ENCODE measurements at places on chromosomes 6 and 20.

GRCh38 chr20:7094438-7094997 is 327.0 kb downstream of the BMP2 start:
- no peak for DNase-seq

DNA sequence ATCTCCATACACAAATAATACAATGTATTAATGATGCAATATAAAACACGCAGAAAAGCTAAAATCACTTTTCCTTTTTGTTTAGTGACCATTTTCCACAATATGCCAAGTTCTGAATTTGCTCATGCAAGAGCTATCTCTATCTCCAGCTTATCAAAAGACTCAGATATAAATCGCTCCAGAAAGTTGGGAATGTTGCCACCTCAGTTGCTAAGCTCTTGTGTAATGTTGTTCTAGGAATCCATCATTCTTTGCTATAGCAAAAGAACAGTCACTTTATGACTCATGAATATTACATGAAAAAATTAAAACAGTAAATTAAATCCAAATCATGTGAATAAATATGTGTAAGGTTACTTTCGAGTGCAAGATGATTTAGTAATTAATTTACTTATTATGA is 8.7 kb downstream of the PLAGL1 start:
- no peak for DNase-seq

- no peak for DNase-seq
Measured at GRCh38 chr6:21000331-21000801, 466.1 kb downstream of the CDKAL1 start.

- DNase-seq = no peak
Measured at GRCh38 chr6:151807513-151808370, at the start of gene ESR1. Gene ESR1, plus strand, starts transcription at chr6:151807682. Its CDS starts 231 bp downstream, at chr6:151807913.

DNA sequence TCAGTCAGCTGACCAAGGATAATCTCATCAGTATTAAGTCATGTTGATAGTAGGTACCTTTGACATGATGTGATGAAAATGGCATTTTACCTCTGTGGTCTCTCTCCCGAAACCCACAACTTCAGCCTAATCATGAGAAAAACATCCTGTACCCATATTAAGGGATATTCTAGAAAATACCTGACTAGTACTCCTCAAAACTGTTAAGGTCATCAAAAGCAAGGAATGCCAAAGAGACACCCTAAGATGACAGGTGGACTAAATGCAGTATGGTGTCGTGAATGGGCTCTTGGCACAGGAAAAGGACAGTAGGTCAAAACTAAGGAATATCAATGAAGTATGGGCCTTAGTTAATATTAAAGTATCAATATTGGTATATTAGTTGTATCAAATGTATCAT is 221.4 kb downstream of the PLCB1 start:
- no peak for DNase-seq

- no peak for DNase-seq
Measured at GRCh38 chr6:141153563-141153962, 979.2 kb upstream of the GJE1 start.

DNA sequence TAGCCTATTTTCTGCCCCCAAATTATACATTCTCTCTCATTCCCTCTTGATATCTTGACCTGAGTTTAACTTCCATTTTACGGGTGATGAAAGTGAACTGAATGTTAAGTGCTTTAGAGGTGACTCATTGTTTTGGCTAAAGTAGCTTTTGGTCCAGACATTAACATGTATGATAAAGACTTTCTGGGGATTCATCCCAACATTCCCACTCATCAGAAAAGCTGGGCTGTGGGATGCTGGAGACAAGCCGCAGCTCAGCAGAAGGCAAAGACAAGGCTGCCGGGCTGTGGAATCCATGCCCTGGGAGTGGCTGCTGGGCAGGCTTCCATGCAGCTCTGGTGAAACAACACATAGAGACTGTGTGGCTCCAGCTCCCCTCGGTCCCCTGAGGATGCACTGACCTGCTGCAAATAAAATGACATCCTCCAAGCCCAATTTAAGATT is 89.9 kb upstream of the SYNDIG1 start:
- DNase-seq = no peak

Measured in stimulated activated CD8-positive, alpha-beta memory T cell treated with anti-CD3 and anti-CD28 coated beads, Interleukin-7, amount 100 ng/mL, for 4 hours (primary cell).